ENCODE measurements at places on chromosomes 7 and 10.

DNA sequence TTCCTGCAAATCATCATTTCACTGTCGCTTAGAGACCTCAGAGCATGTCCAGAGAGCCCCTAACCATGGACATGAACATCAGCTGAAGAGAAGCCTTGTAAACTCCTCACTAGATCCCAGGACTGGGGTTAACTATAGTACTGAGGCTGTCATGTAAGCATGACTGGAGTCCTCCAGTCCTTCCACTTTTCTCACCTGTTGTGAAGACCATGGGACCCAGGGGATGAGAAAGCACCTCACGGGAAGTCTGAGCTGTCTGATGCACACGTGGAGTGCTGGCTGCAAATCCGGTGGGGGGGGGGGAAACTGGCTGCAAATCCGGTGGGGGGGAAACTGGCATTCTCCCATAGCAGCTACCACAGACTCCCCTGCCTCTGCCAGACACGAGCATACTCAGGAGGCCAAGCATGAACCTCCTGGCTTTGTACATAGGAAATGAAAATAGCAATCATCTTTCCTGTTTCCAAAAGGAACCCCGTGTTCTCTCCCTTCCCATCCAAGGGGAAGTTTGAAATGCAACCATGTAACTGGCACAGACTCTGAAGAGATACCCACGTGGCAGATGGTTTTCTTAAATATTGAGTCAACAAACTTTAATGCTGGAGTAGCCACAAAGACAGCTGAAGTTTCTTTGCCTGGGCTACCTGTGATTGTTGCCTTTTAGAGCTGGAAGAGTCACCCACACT is 261.4 kb downstream of the ZMYND11 start:
- DNase-seq: no peak

GRCh38 chr7:148575640-148576411 is 14.7 kb upstream of the C7orf33 start:
- no peak for DNase-seq

- no peak for DNase-seq
Observed at GRCh38 chr7:70098905-70099672, 500.8 kb downstream of the AUTS2 start.

DNA sequence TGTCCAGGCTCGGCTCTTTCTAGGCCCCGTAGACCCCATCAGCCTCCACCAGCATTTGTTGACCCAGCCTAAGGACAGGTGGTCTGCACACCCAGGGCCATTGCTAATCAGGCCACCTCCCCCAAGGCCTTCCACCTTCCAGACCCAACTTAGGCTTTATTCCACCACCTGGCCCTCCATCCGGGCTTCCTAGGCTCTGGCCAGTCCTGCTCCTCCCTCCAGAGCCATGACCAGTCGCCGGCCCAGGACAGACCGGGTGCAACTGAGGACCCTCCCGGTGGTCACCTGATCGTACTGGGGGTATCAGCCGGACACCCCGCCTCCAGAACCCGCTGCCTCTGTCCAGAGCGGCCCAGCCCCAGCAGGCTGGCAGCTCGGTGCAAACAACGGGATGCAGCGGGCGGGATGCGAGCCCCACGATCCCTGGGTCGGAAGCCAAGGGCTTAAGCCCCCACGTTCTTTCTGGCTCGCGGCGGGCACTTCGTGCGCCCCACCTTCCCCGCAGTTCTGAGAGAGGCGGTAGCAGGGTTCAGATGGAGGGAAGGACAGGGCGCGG is 545 bp downstream of the NACAD start:
- no peak for DNase-seq

GRCh38 chr7:98795741-98796493 is 73.9 kb downstream of the TMEM130 start:
- DNase-seq: no peak

- DNase-seq: no peak
Observed at GRCh38 chr10:93806903-93807302, 49.2 kb downstream of the LGI1 start.

DNA sequence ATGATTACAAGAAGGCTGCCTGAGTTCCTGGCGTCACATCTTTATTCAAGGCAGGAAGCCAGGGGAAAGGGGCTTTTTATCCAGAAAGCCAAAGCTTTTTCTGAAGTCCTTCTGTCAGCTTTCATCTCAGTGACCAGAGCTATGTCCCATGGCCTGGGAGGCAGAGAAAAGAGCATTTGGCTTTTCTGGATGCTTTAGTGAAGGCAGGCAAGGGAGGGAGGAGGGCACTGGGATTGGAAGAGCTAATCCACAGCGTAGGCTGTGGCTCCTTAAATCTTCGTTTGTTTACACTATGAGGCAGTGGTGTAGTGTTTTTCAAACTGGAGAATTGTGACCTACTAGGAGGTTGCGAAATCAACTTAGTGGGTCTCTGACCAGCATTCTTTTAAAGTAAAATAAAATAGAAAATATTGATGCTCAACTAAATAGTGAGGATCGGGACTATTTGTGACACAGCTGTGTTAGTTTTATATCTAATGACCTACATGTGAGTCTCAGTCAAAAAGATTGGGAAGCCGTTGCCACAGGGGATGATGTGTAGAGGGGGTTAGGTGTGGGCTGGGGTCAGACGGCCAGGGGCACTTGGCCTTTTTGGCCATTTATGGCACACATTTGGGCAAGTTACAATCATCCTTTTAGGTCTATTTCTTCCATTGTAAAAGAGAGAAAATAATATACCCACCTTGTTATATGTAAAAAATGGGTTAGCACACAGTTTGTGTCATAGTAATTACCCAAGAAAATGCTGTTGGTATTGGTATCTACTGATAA is 14.1 kb downstream of the CRYGN start:
- DNase-seq: no peak

- no peak for DNase-seq
Observed at GRCh38 chr10:10798102-10798863, 219.4 kb upstream of the CELF2 start.

DNA sequence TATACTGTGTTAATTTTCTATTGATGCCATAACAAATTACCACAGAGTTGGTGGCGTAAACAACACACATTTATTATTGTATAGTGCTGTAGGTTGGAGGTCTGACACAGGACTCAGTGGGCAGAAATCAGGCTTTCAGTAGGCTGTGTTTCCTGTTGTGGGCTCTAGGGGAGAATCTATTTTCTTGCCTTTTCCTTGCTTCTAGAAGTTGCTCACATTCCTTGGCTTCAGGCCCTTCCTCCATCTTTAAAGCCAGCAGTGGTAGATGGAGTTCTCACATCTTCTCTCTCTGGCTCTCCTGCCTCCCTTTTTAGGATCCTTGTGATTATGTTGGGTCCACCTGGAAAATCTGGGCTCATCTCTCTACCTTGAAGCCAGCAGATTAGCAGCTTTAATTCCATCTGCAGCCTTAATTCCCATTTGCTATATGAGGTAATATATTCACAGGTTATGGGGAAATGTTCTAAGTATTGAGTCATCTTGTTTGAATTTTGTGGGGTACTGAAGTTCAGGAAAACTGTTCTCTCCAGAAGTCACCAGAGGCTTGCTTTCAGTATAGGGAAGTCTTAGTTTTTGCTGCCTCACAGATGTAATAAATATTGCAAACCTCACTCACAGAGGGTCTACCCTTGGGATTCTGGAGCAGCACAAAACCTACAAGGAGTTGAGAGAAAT is 38.9 kb downstream of the CCNY start:
- DNase-seq: no peak

GRCh38 chr10:103510046-103510685 is 16.7 kb downstream of the NEURL1 start:
- no peak for DNase-seq

- DNase-seq: no peak
Observed at GRCh38 chr10:4576206-4576605, 249.8 kb upstream of the AKR1E2 start.

DNA sequence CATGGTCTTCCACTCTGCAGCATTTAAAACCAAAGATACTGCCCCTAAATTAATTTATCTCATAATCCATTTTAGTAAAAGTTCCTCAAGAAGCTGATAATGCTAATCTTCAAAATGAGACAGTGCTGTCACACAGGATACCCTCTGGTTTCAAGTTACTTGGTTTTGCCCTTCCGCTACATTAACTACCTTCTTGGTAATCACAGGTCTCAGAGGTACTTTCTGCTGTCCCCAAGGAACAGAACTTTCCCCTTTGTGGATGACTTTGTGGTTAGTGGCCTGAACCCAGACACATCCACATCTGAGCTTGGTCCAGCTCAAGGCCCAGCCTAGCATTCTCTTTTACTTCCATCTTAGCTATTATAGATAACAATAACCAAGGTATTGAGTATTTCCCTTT is 88.8 kb upstream of the TMEM26 start:
- DNase-seq: no peak

GRCh38 chr10:126844406-126844805 is 60.8 kb upstream of the DOCK1 start:
- no peak for DNase-seq
